Fibroblast of skin of scalp (primary cell): ENCODE measurements at places on chromosomes 12 and 14.
A peak's percentile ranks its signal among the peaks of the same experiment; 100 is the strongest.

DNA sequence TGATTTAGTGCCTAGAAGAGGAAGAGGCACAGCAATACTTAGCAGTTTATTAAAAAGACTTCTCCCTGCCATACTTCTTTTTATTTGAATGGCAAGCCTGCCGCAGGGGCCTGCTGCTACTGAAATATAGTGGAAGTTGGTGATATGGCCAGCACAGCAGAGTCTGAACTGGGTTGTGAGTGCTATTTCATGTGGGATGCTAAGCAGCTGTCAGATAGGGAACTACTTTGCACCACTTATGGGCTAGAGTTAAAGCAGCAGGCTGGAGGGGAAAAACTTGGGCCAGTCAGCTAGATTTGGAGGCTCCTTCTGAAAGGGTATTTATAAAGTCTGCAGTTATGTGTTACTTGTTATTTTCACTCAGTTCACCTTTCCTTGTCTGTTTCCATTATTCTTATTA is 299.0 kb upstream of the E2F7 start:
- DNase-seq = no peak

DNA sequence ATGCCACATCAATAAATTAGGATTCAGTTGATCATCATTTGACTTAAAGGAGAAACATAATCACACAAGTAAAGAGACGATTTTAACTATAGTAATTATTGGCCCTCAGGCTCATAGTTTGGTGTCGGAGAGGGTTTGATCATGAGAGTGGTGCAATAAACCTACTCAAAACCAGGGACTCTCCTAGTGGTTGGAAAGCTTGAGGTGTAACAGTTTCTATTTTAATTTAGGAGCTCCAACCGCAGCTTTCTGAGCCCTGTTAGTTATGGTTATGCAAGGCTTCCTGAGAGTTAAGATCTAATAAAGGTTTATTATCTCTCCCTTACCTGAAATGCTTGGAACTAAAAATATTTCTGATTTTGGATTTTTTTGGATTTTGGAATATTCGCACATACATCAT is 36.4 kb downstream of the TMTC2 start:
- DNase-seq = no peak

DNA sequence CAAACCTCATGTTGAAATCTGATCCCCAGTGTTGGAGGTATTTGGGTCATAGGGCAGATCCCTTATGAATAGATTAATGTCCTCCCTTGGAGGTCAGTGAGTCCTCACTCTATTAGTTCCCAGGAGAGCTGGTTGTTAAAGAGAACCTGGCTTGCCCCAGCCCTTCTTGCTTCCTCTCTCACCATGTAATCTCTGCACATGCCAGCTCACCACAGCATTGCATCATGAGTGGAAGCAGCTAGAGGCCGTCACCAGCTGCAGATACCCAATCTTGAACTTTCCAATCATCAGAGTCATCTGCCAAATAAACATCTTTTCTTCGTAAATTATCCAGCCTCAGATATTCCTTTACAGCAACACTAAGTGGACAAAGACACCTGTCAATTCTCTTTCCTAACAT is 161.8 kb upstream of the IGF1 start:
- DNase-seq = peak; percentile 38

GRCh38 chr12:58154359-58154758 is 213.0 kb downstream of the ATP23 start:
- DNase-seq = no peak

GRCh38 chr14:93960108-93960475 is 16.3 kb downstream of the ASB2 start:
- DNase-seq = no peak

- peak; percentile 67 for DNase-seq
Measured at GRCh38 chr12:10153271-10154144, 18.4 kb downstream of the OLR1 start.

DNA sequence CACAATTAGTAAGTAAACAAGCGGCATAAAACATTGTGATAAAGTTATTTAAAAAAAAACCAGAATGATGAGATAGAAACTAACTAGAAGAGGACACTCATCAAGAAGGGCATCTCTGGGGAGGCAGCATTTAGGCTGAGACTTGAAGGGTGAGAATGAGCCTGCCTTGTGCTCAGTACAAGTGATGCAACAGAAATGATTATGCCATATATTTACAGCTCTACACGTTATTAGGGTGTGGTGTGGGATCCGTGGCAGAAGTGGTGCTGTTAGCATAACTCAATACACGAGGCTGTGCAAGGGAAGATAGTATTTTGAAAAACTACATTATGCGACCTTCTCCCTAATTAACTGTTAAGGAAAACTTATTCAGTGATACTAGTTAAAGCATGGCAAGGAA is 178.5 kb upstream of the ATF7IP start:
- DNase-seq = no peak

GRCh38 chr12:69966839-69967238 is 141.8 kb downstream of the MYRFL start:
- peak; percentile 4 for DNase-seq

DNA sequence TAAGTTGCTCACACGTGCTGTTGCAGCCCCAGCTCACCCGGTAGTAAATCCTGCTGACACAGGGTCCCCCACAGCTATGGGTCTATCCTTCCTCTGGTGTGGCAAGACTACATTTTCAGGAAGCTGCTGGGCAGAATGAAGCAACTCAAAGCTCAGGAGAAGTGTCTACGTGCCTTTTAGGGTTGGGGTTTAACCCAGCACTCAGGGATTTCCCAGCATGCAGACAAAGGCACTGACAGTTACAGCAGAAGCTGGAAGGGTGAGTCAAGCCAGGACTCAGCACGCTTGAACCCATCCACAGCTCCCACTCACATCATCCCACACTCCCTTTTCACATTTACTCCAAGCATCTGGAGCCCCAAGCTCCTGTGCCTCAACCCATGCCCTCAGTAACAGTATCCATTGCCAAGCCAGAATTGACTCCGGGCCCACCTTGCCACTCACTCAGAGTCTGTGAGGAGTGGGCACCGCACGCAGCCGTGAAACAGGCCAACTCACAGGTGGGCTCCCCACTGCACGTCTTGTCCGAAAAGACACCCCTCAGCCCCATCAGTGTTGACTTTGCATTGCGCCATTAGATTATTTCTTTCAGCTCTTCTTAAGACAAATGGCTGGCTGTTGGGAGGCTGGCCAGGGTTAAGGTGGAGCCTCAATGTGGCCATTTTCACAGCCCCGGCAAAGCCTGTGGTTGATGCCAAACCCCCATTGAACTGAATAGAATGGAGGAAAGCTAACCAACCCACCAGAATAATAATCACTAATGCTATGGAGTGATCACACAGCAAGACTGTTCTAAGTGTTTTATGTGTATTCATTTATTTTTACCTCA is 59.6 kb downstream of the ZFP36L1 start:
- no peak for DNase-seq

GRCh38 chr12:22458298-22458937 is 85.9 kb downstream of the C2CD5 start:
- no peak for DNase-seq

- peak; percentile 15 for DNase-seq
Measured at GRCh38 chr14:33271216-33271615, 332.5 kb downstream of the NPAS3 start.

- no peak for DNase-seq
Measured at GRCh38 chr14:29054119-29054518, 287.5 kb downstream of the FOXG1 start.

DNA sequence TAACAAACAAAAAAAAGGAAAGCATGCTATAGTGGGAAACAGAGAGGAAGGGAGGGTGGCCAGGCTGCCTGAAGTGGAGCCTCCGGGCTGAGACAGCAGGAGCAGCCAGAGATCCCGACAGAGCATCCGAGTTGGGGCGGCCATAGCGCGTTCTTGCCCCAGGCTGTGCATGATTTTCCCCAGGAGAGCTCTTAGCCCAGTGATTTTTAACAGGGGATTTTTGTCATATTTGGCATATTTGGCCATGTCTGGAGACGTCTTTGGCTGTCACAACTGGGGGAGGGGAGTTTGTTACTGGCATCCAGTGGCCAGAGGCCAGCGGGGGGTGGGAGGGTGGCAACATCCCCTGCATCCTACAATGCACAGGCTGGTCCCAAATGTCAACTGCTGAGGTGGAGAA is 23.6 kb downstream of the BDKRB1 start:
- DNase-seq = peak; percentile 71

GRCh38 chr14:21155963-21156362 is at the start of gene OR5AU1:
Gene OR5AU1, minus strand, starts transcription at chr14:21156063. Its CDS starts 191 bp downstream, at chr14:21155872.
- DNase-seq = no peak

DNA sequence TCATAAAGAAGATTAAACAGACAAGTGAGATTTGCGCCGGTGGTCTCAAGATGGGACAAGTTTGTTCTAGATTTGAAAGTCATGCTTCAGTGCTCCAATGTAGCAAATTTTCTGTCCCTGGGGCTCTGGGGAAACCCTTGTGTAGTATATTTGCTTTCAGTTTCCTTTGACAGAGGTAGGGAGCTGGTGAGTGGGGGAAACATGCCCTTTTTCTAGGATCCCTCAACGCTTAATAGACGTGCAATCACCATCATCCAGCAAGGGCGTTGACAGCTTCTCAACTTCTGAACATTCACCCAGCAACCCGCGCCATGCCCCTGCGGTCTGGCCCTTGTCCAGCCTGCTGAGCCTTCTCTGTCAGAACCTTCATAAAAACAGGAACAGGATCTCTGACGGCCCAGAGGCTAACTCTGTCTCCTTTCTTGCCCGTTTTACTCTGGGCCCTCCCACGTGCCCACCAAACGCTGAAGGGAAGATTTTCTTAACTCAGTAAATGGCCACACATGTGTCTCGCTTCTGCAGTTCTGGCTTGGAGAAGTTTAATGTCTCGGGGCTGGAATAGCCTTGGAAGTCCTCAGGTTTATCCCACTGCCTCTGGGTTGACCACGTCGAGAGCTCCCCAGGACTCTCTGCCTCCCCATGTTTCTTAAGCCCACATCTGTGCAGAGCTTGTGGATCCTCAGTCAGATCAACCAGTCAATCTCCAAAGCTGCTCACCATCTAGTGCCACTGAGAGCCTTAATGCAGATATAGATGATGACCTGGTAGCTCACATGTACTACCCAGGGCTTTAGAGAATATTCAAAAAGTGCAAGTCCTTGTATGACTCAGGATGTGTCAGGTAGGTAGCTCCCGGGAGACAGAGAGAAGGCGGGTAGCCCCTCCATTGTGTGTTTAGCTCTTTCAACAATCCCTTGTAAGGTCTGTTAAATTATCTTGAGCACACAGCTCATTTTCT is 58.1 kb upstream of the CCND2 start:
- DNase-seq = peak; percentile 40

DNA sequence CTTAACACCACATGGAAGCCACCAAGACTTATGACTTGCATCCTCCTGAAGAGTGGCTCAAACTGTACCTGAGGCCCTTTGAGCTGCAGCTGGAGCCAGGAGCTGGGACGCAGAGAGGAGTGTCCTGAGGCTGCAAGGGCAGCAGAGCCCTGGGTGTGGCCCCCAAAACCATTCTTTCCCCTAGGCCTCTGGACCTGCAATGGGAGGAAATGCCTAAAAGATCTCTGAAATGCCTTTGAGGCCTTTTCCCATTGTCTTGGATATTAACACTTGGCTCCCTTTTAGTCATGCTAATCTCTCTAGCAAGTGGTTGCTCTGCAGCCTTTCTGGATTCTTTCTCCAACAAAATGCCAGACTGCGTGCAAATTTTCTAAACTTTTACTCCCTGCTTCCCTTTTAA is 156.1 kb downstream of the SLC38A4 start:
- no peak for DNase-seq
